Mesenchymal stem cell (in vitro differentiated cells and primary cell): ENCODE measurements at places on chromosomes 6 and 20.
A peak's percentile ranks its signal among the peaks of the same experiment; 100 is the strongest.

DNA sequence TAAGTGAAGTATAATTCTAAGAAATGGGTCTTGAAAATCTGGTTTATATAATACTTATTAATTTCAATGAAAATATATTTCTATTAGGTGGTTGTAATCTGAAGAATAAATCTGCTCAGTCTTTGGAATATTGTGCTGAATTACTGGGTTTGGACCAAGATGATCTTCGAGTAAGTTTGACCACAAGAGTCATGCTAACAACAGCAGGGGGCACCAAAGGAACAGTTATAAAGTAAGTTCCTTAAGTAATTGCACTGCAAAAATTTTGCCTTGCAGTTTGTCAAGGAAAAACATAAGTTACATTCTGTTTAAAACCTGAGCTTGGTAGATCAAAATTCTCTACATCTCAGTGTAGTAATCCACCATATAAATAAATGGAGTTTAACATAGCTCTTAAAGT, 106.0 kb downstream of the MYO6 start:
- peak; percentile 64 for DNase-seq

- no peak for DNase-seq
These were observed 52.1 kb downstream of the PLAGL1 start for GRCh38 chr6:143955971-143956370.

GRCh38 chr6:44696686-44697085, 309.2 kb downstream of the CDC5L start:
- DNase-seq = no peak

DNA sequence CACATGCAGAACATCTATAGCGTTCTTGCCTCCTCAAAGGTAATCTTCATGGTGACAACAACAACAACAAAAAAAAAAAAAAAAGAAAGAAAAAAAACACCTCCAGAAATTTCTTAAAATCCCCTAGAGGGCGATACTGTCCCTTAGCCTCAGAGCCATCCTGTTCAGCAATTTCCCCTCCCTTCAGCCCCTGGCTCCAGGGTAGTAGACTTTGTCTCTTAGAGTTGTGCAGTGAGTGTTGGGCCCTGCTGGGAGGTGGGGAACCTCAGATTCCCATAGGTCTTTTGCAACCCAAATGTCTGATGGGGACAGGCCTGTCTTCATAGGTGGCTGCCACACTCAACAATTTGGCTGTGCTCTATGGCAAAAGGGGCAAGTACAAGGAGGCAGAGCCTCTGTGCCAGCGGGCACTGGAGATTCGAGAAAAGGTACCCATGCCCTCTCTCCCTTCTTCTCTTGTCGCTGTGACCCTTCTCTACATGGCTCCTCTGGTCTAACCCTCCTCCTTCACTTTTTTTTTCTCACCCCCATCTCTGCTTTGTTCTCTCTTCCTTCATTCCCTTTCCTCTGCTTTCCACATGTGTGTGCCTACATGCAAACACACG, 6.0 kb upstream of the PTK7 start:
- peak; percentile 72 for DNase-seq

DNA sequence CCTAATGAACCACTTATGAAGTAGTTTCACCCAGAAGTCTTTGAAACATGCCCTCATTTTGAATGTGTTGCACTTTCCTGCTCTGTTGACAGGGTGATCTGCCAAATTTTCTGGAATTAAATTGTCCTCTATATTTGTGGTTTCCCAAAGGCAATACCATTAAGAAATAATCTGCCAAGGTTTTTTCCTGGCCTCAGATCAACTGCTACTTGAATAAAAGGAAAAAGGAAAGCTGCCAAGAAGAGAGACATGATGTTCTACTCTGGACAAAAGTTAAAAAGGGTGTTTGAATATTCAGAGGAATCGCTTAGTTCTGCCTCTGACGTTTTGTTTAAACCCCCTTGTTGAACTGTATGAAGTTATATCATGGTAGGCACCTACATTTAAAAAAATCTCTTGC, 37.4 kb upstream of the ARMH2 start:
- no peak for DNase-seq

- no peak for DNase-seq
These were observed 56.1 kb downstream of the SCML4 start for GRCh38 chr6:107768044-107768443.

- DNase-seq = no peak
These were observed at the start of gene KIAA1755 for GRCh38 chr20:38260378-38261053. Gene KIAA1755, minus strand, starts transcription at chr20:38260735. Its CDS starts 235 bp downstream, at chr20:38260500.

DNA sequence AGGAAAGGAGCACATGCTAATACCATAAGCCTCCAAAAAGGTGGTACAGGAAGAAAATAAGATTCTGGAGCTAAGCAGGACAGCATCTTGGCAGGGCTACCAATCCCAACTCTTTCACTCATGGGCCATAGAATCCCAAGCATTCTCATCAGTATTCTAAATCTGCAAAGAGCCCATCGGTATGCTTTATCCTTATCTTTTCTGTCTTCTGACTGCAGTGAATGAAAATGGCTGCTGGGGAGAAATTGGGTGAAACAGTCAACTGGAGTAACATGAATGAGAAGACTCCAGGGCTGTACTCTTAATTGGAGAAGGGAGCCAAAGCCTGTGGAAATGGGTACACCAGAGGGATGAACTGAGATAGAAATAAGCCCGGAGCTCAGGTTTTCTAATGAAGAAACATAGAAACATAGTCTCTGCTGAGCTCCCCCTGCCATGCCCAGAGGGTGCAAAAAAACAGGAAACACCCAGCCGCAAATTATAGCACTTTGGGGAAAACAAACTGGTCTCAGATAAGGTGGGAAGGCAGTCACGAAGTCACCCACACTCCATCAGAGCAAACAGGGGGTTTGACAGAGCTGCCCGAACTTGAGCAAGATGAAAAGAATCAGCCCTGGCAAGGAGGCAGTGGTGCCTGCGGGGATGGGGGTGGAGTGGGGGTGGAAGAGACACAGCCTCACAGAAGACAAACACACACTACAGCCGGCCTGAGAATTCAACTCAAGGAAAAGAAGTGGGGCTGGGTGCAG, 35.4 kb upstream of the E2F3 start:
- no peak for DNase-seq

DNA sequence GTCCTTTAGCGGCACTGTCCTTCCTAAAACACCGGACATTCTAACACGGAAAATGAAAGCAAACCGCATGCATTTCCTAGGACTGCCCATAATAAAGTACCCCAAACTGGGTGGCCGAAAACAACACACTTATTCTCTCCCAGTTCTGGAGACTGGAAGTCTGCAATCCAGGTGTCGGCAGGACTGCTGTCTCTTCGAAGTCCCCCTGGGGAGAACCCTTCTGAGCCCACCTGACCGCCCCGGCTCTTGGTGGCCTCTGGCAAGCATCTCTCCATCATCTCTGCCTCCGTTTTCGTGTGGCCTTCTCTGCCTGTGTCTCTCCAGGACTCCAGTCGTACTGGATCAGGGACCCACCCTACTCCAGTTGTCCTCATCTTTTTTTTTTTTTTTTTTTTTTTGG, 55.4 kb downstream of the SYNJ2 start:
- no peak for DNase-seq

DNA sequence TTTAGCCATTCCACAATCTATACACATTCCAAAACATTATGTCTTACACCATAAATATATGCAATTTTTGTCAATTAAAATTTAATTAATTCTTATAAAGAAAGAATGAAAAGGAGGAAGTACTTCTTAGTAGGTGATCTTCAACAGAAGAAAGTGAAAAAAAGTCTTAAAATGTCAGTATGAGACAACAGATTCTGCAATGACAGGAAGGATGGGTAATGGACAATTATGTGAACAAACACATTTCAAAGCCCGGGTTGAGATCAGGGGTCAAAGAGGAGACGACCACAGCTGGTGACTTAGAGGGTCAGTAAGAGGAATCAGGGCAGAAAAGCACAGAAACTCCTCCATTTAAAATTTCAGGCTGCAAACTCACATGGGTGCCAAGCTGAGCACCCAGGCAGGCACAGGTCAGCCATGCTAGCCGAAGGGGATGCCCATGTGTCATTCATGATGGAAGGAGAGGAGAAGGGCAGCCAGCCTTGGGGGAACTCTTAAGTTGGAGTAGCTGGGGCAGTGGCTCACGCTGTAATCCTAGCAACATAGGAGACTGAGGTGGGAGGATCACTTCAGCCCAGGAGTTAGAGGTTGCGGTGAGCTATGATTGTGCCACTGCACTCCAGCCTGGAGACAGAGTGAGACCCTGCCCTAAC, 11.0 kb downstream of the VSX1 start:
- DNase-seq = no peak

DNA sequence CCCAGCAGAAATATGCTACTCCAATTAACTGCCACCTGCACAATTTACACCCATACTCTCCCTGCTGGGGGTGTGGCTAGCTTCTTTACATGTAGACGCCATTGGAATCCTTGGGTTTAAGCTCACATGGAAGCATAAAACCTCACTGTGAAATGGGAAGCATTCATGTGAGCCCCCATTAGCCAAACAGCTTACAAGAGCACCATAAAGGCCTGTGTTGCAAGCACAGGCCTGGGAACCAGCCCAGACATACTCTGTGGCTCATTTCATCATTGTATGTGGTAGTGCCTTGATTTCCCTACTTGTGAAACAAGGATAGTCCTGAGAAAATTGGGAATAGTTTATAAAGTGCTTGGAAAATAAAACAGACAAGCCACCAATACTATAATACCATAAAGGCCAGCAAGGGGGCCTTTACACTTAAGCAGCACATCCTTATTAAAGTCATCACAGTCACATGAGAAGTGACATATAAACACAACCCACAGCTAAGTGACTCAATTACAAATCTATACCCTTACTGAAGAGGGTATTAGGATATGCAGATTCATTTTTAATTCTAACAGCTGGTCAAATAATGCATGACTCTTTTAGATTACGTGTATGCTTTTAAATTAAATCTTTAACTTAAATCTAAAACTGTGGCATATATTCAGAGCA, 6.8 kb downstream of the ADNP start:
- peak; percentile 40 for DNase-seq

- DNase-seq = no peak
These were observed 42.1 kb downstream of the ANKRD6 start for GRCh38 chr6:89475101-89475500.

DNA sequence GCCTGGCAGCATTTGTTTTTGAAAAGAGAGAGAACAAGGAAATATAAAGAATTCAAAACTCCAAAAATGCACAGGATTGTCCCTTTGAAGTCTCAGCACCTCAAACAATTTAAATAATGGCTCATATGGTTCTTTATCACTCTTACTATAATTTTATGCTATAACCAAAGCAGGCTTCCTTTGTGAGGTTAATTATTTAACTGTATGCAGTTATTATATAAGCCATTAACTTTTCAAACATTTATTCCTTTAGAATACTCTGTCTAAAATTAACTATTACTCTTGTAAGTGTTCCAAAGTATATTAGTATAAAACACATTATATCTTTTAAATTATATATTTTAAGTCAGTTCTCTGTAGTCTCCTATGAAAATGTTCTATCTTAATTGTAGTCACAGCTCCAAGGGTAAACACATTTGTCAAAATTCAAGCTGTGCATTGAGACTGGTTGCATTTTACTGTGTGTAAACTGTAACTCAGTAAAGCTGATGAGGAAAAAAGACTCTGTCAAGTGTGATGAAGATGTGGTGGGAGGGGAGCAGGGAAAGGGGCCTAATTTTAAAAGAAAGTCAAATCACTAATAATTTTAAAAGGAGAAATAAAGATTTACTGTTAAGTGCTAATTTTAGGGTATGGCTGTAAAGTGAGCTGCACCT, 20.0 kb upstream of the PLAGL1 start:
- DNase-seq = no peak

- DNase-seq = no peak
These were observed 180.0 kb downstream of the GJA1 start for GRCh38 chr6:121615493-121615892.

DNA sequence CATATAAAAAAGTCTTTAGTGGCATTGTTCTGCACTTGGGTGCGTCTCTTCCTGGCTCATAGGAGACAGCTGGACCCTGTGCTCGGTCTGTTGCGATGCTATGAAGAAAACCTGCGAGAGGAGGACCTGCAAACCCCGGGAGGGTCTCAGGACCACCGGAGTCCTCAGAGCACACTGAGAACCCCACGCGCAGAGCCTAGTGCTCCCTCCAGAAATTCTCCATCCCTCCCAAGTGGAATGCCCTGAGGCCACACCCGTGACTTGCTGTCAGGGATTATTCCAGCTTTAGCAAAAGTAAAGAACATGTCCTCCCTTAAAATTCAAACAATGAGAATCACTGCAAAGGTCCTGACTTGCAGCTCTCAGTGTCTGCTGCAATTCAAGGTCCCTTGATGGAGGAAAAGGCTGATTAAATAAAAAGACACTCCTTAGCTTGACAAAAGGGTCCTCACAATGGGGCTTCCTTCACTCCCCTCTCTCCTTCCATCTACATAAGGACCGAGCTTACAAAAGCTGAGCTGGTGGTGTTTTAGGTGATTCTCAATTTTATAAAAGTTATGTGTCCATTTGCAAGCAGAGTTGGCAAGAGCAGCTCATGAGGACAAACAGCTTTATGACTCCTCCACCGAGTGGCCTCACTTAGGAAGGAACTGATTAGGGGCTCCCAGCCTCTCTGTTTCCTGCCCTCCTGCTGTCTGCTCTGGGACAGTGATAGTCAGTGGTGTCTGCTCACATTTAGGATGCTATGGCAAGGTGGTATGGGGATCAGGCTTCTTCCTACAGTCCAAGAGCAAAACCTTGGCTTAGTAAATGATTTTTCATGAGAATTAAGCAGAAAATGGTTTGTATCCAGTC, 97.0 kb downstream of the RAMACL start:
- no peak for DNase-seq

DNA sequence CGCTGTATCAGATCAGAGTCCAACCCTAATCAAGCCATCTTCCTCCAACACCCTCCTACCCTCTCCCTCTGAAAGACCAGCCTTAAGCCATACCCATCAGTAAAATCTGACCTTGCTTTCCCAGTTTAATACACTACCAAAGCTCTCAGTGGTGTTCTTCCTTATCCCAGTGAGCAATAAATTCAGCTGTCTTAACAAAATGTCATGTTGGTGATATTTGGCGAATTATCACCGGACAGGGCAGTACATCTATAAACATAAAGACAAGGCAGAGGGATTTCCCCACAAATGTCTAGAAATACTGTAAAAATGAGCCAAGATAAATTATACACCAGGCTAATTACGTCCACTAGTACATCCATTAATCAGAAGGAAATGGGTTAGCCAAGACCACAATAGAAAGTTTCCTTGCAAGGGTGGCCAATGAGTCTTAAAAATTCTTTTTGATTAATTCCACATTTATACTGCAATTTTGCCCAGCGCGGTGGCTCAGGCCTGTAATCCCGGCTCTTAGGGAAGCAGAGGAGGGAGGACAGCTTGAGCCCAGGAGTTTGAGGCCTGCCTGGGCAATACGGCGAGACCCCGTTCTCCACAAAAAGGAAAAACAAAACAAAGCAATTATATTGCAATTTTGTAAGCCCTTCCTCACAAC, 905 bp downstream of the RARS2 start:
- DNase-seq = peak; percentile 23

- no peak for DNase-seq
These were observed 74.8 kb downstream of the RIN2 start for GRCh38 chr20:19832875-19833274.
